ENCODE measurements at places on chromosomes 2 and 18. TPM values are rescaled to one million over a fixed set of nuclear protein-coding genes. Genes with fewer than 3 reads are reported as not detected.

PCARE gene
- polyA plus RNA-seq, result 0.04 TPM

SERPINB3 gene
- polyA plus RNA-seq, result 29.0 TPM

STEAP3 gene
- polyA plus RNA-seq, result 8.1 TPM

MERTK gene
- 33.1 TPM for polyA plus RNA-seq

SLC19A3 gene
- polyA plus RNA-seq, result 4.6 TPM

PLEK gene
- 8.2 TPM for polyA plus RNA-seq

MARCHF4 gene
- polyA plus RNA-seq, result 0.13 TPM

KCNJ13 gene
- polyA plus RNA-seq, result not detected

GCKR gene
- 0.28 TPM for polyA plus RNA-seq

HOXD13 gene
- polyA plus RNA-seq, result not detected

GKN2 gene
- 429 TPM for polyA plus RNA-seq

SKA1 gene
- polyA plus RNA-seq, result 0.52 TPM

GPR75 gene
- polyA plus RNA-seq, result 0.72 TPM

GPAT2 gene
- polyA plus RNA-seq, result 6.2 TPM

SERPINB10 gene
- polyA plus RNA-seq, result 0.96 TPM

PFN4 gene
- polyA plus RNA-seq, result 0.98 TPM

CHST9 gene
- polyA plus RNA-seq, result 6.1 TPM

DSC2 gene
- 2.3 TPM for polyA plus RNA-seq

TIMM21 gene
- polyA plus RNA-seq, result 12.6 TPM

ADCYAP1 gene
- 0.05 TPM for polyA plus RNA-seq

SCN3A gene
- 0.06 TPM for polyA plus RNA-seq

UGT1A1 gene
- 0.01 TPM for polyA plus RNA-seq

CCBE1 gene
- polyA plus RNA-seq, result 8.8 TPM

SRD5A2 gene
- polyA plus RNA-seq, result 1.8 TPM

ACP1 gene
- 68.7 TPM for polyA plus RNA-seq

CFAP221 gene
- 8.6 TPM for polyA plus RNA-seq
